ENCODE measurements at places on chromosomes 3 and 15. TPM values are rescaled to one million over a fixed set of nuclear protein-coding genes. Genes with fewer than 3 reads are reported as not detected.

The IL5RA gene
- total RNA-seq = not detected

GRCh38 chr15:71647487-71647808, 162.9 kb upstream of the NR2E3 start:
- no peak overlapping the region for H3K27ac ChIP-seq
- H3K36me3 ChIP-seq = no peaks in the 10 kb centered on the region
- peaks cover 9% of the 10 kb centered on the region for H3K27me3 ChIP-seq
- no peak overlapping the region for H3K4me3 ChIP-seq
- no peak for DNase-seq
- no peaks in the 10 kb centered on the region for H3K4me1 ChIP-seq

DNA sequence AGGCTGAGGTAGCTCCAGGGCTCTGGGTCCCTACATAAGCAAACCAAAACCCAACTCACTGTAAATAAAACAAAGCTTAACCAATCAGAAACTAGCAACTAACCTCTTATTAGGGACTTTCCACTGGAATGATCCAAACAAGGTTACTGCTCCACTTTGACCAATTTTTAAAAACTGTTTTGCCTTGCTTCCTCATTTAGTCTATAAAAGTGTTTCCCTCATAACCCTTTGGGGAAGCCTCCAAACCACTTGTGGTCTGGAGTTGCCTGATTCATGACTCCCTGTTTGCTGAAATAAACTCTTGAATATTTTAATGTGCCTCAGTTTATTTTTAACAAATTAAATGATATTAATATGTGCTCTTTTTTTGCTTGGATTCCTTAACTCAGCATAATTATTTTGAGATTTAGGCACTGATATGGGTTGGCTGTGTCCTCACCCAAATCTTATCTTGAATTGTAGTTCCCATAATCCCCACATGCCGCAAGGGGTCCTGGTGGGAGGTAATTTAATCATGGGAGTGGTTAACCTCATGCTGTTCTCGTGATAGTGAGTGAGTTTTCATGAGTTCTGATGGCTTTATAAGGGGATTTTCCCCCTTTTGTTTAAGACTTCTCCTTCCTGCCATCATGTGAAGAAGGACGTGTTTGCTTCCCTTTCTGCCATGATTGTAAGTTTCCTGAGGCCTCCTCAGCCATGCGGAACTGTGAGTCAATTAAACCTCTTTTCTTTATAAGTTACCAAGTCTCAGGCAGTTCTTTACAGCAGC, 90.6 kb downstream of the CD200R1L start:
- H3K27me3 ChIP-seq = no peaks in the 10 kb centered on the region
- DNase-seq = no peak
- H3K4me1 ChIP-seq = peaks cover under 1% of the 10 kb centered on the region
- H3K27ac ChIP-seq = no peak overlapping the region
- no peak overlapping the region for H3K4me3 ChIP-seq

GRCh38 chr3:16174389-16174788, at the start of gene GALNT15:
TSS of gene GALNT15 (plus strand) at chr3:16174680. CDS start at chr3:16175152, 472 bp downstream.
- H3K27ac ChIP-seq = no peak within 1 kb of the TSS
- H3K4me3 ChIP-seq = no peak within 1 kb of the TSS
- peaks cover 24% of the 10 kb centered on the region for H3K27me3 ChIP-seq
- no peaks in the 10 kb centered on the region for H3K4me1 ChIP-seq
- no peak for DNase-seq

DNA sequence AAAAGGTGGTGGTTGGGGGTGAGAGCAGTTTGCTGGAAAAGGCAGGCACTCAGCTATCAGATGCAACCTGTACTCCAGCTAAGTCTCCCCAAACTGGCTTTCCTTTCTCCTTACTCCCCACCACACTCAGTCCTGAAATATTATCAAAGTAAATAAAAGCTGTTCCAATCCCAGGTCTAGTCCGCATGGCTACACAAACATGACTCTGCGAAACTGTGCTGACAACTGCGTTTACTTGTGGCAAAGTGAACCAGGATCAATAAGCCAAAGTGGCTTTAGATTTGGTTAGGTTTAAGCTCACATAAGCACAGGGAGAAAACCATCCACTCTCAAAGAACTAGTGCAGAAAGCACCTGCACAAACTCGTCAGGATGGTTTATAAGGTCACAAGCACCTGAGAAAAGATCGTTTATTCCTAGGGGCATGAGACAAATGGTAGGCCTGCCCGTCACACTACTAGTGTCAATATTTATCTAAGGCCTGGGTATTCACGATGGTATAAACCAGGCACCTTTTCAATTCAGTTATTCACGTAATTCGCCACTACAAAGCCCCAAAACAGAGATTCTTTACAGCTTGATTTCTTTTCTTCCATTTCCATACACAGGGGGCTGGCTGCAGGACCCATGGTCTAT, 25.3 kb downstream of the LRIG1 start:
- DNase-seq = no peak

GRCh38 chr3:152197937-152198336, 70.8 kb upstream of the MBNL1 start:
- peak overlapping the region; percentile 81 for H3K27ac ChIP-seq
- peaks cover 4% of the 10 kb centered on the region for H3K36me3 ChIP-seq
- H3K27me3 ChIP-seq = no peaks in the 10 kb centered on the region

DNA sequence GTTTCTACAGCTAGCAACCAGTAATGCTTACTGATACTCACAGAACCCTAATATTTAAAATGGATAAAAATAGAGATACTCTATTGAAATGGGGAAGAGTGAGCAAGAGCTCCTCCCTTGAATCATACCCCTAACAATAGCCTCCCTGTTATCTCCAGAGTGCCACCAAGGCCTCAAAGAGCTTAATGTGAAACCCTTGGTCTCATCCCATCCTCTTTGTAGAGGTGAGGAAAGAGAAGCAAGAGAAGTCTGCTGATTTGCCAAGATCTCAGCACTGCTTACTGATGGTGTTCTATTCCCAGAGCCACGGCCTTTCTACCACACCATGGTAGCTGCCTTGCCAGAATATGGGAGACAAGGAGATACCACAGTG, 463.4 kb upstream of the PROK2 start:
- H3K4me1 ChIP-seq = no peaks in the 10 kb centered on the region
- no peak overlapping the region for H3K27ac ChIP-seq
- no peak overlapping the region for H3K4me3 ChIP-seq
- DNase-seq = no peak

The SEMA3G gene
- 0.13 TPM for total RNA-seq

- DNase-seq = no peak
- no peak overlapping the region for H3K4me3 ChIP-seq
- H3K27me3 ChIP-seq = peaks cover 10% of the 10 kb centered on the region
- peaks cover 2% of the 10 kb centered on the region for H3K4me1 ChIP-seq
Observed at GRCh38 chr15:92184142-92184541, 209.5 kb upstream of the ST8SIA2 start.

DNA sequence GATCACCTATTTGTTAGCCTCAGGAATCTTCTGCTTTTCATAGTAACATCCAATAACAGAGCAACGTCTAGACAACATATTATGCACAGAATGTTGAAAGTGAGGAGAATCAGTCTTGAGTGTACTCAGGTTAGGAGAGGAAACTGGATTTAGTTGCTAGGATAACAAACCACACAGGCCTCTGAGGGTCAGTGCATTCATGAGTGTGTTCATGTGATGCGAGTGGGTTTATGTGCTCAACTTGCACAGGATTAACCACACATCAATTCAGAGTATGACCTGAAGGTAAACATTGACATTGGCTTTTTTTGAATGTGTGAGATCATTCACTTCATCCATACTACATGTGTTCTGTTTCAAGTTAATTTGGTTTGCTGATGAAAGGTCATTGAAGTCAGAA, 287.6 kb downstream of the DIPK2A start:
- H3K27me3 ChIP-seq = peaks cover 7% of the 10 kb centered on the region
- H3K4me1 ChIP-seq = no peaks in the 10 kb centered on the region
- H3K27ac ChIP-seq = no peak overlapping the region
- no peaks in the 10 kb centered on the region for H3K36me3 ChIP-seq

- H3K27me3 ChIP-seq = no peaks in the 10 kb centered on the region
- DNase-seq = no peak
- no peak overlapping the region for H3K27ac ChIP-seq
- H3K4me3 ChIP-seq = no peak overlapping the region
- no peaks in the 10 kb centered on the region for H3K36me3 ChIP-seq
- no peaks in the 10 kb centered on the region for H3K4me1 ChIP-seq
Observed at GRCh38 chr3:37813403-37813802, 48.3 kb upstream of the CTDSPL start.

DNA sequence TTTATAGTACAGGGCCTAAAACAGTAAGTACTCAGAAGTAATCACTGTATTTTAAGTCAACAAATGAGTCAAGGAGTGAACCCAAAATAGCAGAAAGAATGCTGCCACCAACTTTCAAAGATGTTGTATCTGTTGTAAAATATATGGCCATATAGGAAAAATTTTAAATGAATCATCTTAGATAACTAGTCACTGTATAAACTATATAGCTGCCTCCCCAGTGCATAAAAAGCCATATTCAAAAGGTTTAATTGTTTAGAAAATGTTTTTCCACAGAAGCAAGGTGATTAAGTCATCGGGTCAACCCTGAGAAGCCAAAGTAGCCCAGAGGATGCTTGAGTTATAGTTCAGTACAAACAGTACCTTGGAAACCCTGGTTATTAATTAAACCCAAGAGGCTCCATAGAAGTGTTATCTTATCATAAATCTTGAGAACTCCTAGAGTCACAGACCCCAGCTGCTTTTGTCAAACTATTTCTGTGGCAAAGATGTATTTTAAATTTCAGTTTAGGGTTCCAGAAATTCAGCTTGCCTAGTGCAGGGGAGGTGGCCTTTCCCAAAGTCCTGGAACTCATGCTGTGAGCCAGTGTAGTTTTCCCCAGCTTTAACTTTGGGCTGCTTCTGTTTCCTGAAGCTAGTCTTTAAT, 39.2 kb downstream of the MBNL1 start:
- no peak for DNase-seq
- no peaks in the 10 kb centered on the region for H3K27me3 ChIP-seq
- no peak overlapping the region for H3K27ac ChIP-seq
- H3K4me3 ChIP-seq = no peak overlapping the region
- peaks cover 53% of the 10 kb centered on the region for H3K36me3 ChIP-seq

DNA sequence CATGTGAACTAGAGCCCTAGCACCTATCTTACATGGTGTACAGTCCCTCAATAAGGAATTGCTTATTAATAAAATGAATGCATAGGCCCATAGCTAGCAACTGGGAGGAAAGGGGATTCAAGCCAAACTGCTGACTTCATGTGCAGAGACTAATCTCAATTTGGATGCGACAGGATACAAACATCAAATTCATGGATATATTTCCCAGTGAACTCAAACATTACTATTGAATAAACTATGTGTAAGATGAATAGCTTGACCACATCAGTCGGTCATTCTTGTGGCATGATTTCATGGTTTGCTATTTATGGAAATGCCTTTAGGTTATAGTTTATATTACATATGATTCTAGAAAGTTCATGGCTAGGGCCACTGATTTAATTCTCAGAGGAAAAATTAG, 268.6 kb upstream of the SLITRK3 start:
- H3K36me3 ChIP-seq = no peaks in the 10 kb centered on the region
- no peak overlapping the region for H3K4me3 ChIP-seq
- no peak for DNase-seq
- no peaks in the 10 kb centered on the region for H3K4me1 ChIP-seq
- no peak overlapping the region for H3K27ac ChIP-seq
- H3K27me3 ChIP-seq = no peaks in the 10 kb centered on the region

The PCCB gene
- total RNA-seq = 23.7 TPM

The DGKG gene
- 0.37 TPM for total RNA-seq

DNA sequence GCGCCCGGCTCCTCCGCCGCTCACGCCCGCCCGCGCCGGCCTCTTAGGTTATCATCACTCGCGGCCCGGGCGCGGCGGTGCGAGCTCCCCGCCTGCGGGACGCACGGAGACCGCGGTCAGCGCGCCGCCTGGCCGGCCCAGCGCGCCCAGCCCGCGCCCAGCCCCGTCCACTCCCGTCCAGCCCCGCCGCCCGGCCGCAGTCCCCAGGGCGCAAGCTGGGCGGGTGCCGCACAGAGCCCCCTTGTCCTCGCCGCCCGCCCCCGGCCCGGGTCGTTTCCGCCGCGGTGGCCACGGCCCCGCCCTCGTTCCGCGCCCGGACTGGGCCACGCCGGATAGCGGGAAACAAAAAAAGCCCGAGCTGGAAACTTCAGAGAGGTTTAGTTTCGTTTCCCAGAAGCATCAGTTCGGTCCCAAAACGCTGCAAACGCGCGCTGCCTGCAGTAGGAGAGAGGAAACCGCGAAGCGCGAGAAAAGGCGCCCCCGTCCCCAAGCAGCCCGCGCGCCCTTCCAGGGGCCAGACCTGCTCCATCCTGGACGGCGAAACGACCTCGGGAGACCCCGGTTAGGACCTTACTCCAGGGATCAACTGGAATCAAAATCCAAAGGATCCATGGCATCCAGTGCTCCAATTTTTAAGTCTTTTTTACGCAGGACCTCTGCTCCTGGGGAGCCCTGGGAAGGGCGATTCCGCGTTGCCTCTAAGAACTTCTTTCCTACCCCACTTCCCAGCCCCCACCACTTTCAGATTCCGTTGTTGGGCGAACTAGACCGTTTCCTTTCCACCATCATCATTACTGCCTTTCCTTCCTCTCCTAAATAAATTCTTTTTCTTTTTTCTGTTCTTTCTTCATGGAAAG, at the start of gene ATP10A:
Gene ATP10A (minus strand): TSS at position 217 of the 857 bp plus-strand sequence. CDS start 231 bp downstream, outside the sequence.
- H3K27ac ChIP-seq = peak within 1 kb of the TSS; percentile 95
- H3K4me3 ChIP-seq = peak within 1 kb of the TSS; percentile 96
- H3K27me3 ChIP-seq = peaks cover 10% of the 10 kb centered on the region
- H3K4me1 ChIP-seq = peaks cover 40% of the 10 kb centered on the region
- peaks cover 37% of the 10 kb centered on the region for H3K36me3 ChIP-seq
- DNase-seq = peak; percentile 69

DNA sequence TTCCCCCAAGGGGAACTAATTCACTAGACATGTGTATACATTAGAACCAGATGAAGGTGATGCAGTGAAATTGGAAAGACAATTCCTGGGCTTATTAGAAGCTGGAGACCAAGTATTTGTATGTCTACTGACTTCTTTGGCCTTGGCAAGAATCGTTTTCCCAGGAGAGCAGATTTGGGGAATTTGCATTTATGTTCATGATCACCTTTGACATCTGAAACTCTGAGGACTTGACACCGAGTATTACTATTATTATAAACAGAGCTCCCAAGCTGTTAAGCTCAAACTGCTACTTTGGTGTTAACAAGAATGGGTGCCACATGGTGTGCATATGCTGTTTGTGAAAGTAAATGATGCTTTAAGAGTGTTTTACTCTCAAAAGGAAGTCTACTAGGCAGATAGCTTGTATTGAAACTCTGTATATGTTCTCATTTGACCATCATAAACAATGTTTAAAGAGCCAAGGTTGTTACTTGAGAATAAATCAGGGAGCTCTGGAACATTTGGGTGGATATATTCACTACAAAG, 519.8 kb upstream of the GOLIM4 start:
- H3K36me3 ChIP-seq = no peaks in the 10 kb centered on the region
- H3K4me1 ChIP-seq = no peaks in the 10 kb centered on the region
- H3K27ac ChIP-seq = no peak overlapping the region
- no peak overlapping the region for H3K4me3 ChIP-seq
- no peaks in the 10 kb centered on the region for H3K27me3 ChIP-seq

The CSPG4 gene
- not detected for total RNA-seq

The DENND4A gene
- 45.0 TPM for total RNA-seq

DNA sequence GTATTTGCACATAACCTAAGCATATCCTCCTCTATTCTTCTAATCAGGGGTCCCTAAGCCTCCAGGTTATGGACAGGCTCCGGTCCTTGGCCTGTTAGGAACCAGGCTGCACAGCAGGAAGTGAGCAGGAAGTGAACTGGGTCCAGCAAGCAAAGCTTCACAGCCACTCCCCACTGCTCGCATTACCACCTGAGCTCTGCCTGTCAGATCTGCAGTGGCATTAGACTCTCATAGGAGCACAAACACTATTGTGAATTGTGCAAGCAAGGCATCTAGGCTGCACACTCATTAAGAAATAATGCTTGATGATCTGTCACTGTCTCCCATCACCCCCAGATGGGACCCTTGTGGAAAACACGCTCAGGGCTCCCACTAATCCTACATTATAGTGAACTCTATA, 9.8 kb downstream of the MSL2 start:
- H3K4me3 ChIP-seq = no peak overlapping the region
- peak; percentile 49 for DNase-seq
- no peaks in the 10 kb centered on the region for H3K27me3 ChIP-seq
- peaks cover 76% of the 10 kb centered on the region for H3K4me1 ChIP-seq
- H3K27ac ChIP-seq = peak overlapping the region; percentile 37
- H3K36me3 ChIP-seq = peaks cover 31% of the 10 kb centered on the region

All from activated CD8-positive, alpha-beta T cell treated with anti-CD3 and anti-CD28 coated beads, Interleukin-2, amount 10 ng/mL, durations not matched to agents 7 days and 5 days (primary cell).